T-cell (primary cell): ENCODE measurements at places on chromosomes 16 and 17.

DNA sequence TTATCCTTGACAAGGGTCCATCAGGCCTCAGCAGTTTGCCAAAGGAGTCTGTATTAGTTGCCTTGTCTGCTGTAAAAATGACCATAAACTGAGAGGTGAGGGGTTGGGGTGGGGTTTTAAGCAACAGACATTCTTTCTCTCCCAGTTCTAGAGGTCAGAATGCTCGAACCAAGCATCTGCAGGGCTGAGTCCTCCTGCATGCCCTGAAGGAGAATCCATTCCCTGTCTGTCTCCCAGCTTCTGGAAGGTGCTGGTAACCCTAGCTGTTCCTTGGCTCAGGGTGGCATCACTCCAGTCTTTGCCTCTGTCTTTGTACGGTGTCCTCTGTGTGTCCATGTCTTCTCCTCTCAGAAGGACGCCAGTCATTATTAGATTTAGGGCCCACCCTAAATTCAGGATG, 17.5 kb upstream of the IRF8 start:
- no peak for DNase-seq

- DNase-seq, result no peak
Observed at GRCh38 chr17:78599419-78599818, 22.2 kb upstream of the DNAH17 start.

DNA sequence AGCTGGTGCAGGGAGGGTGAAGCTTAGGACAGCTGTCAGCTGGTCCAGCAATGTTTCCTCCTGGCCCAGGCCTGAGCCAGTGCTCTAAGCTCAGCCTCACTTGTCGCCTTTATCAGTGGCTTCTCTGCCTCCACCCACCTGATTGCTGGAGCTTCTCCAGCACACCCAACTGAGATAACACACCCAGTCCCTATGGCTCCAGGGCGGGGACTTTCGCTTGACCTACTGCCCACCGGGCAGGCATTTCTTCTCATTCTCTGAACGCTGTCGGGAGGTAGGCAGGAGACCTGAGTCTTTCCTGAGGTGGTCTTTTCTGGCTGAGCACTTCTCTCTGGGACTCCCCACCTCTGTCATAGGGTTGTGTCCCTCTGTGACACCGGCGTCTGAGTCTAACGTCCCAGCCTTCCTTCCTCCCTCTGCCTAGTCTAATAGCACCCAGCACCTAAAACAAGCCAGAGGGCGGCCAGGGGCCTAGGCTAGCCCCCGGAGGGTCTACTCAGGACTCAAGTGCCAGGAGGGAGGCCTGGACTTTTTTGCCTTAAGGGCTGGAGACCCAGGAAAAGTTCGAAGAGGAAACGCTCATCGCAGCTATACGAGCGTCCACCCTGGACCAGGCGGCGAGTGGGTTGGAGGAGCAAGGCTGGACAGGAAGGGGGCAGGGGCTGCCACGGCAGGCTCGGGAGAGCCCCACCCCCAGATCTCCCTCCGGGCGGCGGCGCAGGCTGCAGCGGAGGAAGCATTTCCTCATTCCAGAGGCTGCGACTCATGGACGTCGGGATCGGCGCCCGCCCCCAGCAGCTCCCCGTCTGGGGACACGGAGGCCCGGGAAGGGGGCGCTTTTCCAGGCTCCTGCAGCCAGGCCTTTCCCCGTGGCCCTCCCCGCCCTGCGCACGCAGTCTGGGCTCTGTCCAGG, 756 bp downstream of the TAX1BP3 start:
- DNase-seq, result no peak

DNA sequence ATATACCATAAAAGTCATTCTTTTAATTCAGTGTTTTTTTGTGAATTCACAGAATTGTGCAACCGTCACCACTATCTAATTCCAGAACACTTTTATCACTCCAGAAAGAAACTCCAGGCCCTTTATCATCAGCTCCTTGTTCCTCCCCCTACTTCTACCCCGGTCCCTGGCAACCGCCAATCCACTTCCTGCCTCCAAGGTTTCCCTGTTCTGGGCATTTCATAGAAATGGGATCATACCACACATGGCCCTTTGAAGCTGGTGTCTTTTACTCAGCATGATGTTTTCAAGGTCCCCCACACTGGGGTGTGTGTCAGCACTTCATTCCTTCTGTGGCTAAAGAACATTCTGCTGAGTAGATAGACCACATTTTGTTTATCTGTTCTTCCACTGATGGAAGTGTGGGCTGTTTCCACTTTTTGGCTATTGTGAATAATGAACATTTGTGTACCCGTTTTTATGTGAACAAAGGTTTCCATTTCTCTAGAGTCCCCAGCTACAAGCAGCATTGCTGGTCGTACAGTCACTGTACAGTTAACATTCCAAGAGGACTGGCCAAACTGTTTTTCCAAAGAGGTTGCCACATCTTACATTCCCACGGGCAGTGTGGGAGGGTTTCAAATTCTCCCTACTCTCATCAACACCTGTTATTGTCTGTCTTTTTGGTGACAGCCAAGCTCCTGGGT, 75.8 kb upstream of the ZNF469 start:
- DNase-seq, result no peak

- no peak for DNase-seq
Observed at GRCh38 chr17:57540596-57540995, 204.5 kb downstream of the CCDC182 start.

- DNase-seq, result no peak
Observed at GRCh38 chr16:84068783-84069462, 26.3 kb upstream of the SLC38A8 start.

DNA sequence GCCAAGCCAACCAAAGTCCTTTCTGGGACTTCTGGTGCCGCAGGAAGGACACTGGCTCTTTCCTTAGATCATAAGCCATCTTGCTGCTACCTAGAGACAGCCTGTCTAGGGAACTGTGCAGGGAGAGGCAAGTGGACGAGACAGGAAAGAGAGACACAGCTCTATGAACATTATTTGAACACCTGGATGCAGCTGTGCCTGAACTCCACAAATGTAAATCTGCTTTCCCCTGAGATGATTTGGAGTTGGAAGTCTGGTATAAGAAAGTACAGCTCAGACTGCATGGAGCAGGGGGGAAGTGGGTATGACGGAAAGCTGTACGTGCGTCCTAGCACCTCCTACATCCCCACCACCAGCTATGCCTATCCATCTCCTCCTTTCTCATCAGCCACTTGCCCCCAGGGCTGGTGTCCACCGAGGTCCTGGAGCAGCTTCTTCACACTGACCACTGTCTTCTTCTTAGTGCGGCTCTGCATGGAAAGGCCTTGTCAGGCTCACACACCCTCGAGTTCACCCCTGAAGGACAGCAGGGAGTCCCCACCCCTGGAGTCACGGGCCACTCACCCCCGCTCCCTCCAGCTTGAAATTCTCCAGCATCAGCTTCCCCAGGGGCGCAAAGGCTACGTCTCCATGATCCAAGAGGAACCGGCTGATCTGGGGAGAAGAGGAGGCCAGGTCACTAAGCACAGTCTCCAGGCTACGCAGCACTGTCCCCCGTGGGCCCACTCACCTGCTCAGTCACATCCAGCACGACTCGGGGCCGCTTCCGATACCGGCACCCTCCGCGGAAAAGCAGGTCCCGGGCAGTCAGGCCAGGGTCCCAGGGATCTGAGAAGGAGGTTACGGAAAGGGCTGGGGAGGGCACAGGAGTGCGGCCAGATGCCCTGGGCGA, 3.9 kb downstream of the TAF1C start:
- no peak for DNase-seq

DNA sequence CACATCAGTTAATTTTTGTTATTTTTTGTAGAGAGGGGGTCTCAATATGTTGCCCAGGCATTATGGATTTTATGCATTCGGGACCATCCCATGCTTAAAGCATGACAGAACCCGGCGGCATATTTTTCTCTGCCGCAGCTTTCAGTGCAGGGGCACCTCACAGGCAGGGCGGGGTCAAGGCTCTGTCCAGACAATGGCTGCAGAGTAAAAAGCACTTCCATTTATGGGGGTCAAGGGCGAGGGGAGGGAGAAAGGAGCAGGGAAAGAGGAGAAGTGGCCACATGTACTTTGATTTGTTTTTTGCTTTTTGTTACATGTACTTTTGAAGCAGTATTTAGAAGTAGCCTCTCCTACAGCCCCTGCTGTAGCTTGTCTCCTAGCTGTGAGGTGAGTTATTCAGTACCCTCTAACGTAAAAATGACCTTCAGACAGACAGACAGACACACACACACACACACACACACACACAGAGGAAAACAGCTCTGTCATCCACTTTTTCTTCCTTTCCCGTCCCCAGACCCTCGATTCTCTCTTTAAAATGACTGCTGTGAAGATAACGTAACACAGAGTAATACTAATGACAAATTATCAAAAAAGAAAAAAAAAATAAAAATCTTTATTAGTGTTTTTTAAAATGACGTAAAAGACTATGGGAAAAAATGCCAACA, 856 bp upstream of the SCPEP1 start:
- DNase-seq, result no peak

DNA sequence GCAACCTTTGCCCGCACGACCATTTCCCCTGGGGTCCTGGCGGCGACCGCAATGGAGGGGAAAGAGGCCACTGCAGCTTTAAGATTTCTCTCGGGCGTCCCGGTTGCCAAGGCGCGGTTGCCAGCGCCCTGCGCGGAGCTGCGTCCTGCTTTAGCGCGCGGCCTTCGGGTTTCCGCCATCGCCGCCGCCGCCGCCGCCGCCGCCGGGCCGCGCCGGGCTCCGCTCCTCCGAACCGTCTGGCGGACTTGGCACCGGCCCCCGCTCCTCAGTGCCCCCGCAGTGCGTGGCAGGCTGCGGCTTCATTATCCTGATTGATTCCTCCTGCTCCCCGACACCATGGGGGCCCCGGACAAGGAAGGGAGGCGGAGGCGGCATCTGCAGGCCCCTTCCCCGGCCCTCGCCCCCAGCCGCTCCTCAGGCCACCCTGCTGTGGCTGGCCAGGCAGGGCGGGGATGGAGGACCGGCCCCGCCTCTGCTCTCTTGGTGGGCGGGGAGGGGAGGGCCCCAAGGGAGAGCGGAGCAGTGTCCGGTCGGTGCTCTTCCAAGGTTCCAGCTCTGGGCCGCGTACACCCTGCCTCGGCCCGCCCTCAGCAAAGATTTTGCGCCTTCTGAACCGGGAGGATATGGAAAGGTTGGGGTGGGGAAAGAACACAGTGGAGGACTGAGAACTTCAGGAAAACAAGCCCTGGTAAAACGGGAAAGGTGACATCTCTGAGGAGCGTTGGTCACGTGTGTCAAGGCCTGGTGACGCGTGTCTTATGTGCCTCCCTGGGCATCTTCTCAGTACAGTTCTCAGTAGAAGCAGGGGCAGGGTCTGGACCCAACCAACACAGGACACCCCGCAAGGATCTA, 34.0 kb downstream of the NEUROD2 start:
- no peak for DNase-seq

DNA sequence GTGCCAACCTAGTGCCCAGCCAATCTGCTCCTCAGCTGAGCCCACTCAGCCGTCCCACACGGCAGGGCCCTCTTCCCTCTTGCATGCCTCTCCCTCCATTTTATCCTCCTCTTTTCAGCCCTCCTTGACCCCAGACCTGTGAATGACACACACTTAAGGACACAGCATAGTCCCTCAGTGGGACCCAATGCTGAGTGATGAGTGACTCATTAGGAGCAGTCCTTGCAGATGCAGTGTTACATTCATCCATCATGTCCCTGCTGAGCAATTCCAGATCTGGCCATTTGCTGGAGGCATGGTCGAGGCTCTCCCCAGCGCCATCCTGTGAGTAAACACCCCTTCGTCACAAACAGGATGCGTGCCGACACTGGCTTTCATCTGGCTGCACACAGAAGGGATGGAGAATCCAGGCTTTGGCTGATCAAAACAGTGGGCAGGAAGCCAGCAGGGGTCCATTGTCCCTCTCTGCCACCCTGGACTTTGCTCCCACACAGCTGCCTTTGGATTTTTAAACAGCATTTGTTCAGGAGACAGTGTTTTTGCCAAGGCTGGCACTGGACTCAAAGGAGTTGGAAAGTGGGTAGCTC, 122.6 kb downstream of the AXIN2 start:
- no peak for DNase-seq

DNA sequence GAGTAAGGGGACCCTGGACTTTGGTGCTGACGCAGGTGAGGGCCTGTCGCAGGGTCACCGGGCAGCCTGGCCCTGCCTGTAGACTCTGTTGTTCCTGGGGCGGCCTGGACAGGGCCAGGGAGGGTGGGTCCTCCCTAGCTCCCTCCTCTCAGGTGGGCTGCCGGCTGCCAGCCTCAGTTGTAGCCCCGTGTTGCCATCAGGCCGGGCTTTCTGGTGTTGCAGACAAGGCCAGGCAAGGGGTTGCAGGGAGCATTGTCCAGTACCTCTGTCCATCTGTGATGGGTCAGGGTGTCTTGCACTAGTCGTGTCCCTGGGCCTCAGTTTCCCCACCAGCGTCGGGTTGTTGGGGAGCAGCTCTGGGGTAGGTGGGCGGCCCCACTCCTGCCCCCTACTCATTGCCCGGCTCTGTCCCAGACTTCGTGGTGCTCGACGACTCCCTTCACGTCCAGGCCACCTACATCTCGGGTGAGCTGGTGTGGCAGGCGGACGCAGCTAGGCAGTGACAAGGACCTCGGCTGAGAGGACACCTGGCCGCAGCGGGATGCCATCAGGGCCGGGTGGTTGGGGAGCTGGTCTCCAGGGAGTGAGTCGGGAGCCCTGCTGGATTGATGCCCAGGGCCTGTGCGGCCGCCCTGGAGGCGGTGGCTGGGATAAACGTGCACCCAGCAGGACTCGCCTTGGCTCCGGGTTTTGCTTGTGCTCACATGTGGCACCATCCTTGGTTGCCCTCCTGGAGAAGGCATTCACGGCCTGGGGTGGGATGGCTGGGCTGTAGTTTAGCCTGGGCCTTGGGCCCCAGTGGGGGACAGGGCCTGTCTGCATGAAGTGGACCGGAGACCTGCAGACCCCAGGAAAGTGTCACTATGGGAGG, 1.9 kb downstream of the CEMP1 start:
- DNase-seq, result no peak
